ENCODE measurements at places on chromosomes 4 and X.

DNA sequence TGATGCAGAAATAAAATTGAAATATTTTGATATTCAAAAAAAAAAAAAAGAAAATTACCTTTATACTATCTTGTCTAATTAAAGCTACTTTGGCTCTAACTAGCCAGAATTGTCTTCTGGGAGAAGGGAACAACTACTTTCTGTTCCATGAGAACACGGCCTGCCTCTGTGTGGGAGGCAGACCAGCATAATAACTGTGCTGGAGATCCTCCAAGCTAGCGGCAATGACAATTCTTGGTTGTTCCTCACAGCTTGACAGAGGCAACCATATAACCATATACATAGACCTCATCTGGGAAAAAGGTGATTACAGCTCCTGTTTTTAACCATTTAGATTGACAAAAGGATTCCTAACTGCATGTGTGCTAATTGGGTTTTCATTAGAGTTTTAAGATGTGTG is 95.7 kb downstream of the RBMX2 start:
- DNase-seq: no peak

GRCh38 chrX:103817502-103817901 is 14.6 kb downstream of the RAB9B start:
- peak; percentile 2 for DNase-seq

GRCh38 chrX:56310581-56310980 is 78.4 kb downstream of the KLF8 start:
- DNase-seq: no peak

GRCh38 chr4:76197031-76197743 is 16.4 kb downstream of the SCARB2 start:
- no peak for DNase-seq

DNA sequence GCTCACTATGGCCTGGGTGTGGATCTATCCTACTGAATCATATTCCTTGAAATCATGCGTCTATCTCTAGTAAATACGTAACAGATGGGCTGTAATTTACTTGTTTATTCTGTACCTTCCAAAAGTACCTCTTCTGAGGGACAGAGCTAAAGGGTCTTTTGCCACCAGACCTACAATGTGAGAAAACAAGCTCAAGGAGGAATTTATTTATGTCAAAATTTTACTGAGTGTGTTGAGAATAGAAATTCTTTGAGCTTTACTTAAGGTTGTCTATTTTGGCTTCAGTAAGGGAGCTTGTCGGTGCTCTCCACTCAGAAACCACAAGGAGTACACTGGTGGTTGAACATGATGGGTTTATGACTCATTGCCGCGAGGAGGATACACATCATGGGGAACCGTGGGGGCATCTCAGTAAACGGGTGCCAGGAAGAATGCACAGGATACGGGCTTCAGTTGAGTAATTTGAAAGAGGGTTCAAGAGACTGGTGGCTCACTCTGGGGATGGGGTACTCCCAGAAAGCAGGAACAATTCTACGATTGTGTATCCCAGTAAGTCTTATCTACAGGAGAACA is 3.0 kb downstream of the ANK2 start:
- no peak for DNase-seq

GRCh38 chr4:40193578-40193977 is 3.3 kb upstream of the RHOH start:
- no peak for DNase-seq

DNA sequence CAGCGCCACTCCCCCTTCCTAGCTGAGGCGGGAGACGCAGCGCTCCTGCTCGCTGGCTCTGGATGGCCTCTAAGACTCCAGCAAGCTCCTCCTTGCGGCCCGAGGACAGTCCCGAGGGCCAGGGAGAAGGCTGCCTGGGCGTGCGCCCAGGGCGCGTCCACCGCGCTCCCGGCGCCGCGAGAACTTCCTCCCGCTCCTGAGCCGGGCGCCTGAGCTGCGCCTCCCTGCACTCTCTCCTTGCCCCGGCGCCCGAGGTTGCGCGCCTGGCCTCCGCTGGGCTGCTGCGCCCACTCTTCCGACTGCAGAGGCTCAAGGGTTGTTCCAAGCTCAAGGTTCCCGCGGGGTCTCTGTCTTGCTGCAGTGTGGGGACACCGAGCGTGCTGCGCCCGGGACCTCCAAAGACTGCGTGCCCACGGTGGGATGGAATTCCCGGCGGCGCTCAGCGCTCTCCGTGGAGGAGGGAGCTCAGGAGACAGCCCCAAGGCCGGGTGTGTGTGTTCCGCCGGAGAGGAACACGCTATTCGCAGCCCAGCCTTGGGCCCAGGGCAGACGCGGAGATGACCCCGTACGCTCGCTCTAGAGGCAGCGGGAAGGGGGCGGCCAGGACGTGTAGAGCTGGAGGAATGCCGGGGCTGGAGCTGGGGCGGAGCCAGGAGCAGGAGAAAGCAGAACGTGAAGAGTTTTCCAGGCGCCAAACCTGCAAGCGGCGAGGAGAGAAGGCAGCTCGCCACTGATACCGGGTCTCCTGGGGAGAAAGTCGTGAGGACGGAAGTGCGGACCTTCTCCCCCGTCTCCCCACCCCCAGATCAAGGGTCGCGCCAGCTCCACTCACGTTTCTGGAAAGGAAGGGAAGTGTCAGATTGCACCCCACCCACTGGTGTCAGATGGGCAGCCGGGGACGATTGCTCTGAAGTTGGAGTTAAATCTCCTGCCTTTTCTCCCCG is at the start of gene ARHGAP6:
TSS of gene ARHGAP6 (minus strand) at position 753 of the 944 bp plus-strand sequence. CDS start 1,092 bp downstream, outside the sequence.
- DNase-seq: no peak

GRCh38 chr4:113394730-113395530 is 345.5 kb downstream of the ANK2 start:
- peak; percentile 51 for DNase-seq

- no peak for DNase-seq
These were observed 15.5 kb downstream of the CPE start for GRCh38 chr4:165394275-165394674.

DNA sequence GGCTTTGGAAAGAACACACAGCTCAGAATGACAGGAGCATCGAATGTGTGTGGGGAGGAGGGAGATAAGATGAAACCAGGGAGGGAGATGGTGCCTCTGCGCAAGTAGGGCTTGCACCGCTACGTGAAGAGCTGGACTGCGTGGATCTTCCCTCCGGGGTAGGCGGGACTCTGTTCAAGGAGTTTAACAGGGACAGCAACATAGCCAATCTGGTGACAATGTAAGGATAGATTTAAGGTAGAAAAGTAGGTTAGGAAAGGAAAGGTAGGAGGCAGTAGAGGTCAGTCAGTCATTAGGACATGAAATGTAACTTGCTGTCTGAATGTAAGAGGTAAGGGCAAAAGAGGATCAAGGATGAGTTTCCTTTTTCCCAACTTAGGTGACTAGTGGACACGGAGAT is 152.5 kb downstream of the DCTD start:
- no peak for DNase-seq

DNA sequence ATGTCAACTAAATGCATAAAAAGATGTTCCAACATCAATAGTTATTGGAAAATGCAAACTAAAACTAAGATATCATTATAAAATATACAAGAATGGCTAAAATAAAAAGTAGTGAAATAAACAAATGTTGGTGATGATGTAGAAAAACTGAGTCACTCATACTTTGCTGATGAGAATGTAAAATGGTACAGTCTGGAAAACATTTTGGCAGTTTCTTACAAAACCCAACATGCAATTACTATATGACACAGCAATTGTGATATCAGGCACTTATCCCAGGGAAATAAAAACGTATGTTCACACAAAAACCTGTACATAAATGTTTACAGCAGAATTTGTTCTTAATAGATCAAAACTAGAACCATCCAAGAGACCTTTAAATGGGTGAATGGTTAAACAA is 182.6 kb downstream of the RTL9 start:
- DNase-seq: no peak

GRCh38 chr4:128558896-128559679 is 250.4 kb upstream of the JADE1 start:
- no peak for DNase-seq

GRCh38 chr4:38242101-38242500 is 281.9 kb downstream of the PTTG2 start:
- DNase-seq: no peak

GRCh38 chr4:55742655-55743202 is 76.9 kb upstream of the EXOC1L start:
- DNase-seq: no peak

GRCh38 chrX:103730796-103731493 is 20.2 kb downstream of the TMEM31 start:
- DNase-seq: no peak

- no peak for DNase-seq
These were observed 14.7 kb upstream of the SH3KBP1 start for GRCh38 chrX:19902110-19902509.

GRCh38 chr4:99915449-99915848 is 21.2 kb upstream of the LAMTOR3 start:
- DNase-seq: no peak

- DNase-seq: no peak
These were observed 131.5 kb downstream of the AASDH start for GRCh38 chr4:56255820-56256219.

GRCh38 chr4:1336088-1336491 is 10.9 kb upstream of the UVSSA start:
- no peak for DNase-seq

- no peak for DNase-seq
These were observed 130.3 kb downstream of the ADGRA3 start for GRCh38 chr4:22385611-22386011.

DNA sequence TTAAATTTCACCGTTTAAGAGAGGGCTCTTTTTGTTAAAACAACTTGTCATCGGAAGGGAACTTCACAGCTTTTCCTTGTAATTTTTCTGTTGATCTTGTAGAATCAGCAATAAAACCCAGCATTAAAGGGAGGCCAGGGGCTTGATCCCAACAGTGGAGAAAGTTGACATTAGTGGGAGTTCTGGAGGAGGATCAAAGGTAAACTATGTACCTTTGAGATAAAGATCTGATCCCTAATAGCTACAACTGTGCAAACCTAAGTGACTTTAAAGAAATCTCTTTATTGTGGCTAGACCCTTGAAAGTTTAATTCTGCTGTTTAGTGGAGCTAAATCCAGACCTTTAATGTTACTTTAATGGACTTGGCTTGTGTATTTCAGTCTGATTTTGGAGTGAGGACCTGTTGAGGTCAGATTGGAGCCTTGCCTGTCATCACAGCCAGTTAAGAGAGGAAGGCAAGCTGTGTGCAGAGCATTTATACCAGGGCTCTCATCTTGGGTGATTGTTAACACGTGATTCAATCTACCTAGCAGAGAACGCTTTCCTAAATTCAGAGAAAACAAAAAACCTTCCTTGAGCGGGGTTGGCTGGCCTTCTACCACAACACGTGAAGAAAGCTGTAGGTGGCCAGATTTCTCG is 1.7 kb downstream of the DOCK11 start:
- DNase-seq: no peak

DNA sequence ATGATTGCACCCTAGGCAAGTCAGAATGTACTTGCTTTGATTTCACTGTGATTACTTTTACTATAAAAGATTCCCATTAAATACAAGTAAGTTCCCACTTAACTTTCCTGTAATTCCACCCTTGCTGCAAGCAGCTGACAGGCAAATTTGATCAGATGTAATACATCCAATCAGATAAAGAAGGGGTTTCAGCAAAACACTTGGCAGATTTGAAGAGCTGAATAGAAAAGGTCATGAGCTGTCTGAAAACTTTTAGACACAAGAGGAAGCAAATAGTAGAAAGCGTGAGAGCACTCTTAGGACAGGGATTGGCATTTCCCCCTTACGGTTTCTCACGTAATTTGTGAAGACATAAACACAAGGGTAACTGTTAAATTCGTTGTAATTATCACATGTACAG is 22.8 kb downstream of the HSD17B13 start:
- no peak for DNase-seq

DNA sequence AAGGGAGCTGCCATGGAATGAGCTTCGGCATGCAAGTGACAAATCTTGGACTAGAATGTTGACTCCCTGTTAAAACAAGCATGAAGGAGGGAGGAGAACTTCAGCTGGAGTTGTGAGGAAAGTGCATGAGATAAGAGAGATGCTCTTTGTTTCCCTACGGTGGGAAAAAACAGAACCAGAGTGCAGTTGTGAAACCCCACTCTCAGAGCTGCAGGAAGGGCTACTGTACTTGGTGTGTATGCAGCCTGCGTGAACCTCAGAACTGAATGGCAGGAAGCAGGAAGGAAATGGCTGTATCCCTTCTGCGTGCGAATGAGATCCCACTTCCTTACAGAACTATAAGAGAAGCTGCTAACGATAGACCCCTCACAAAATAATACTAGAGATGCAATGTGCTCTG is 57.2 kb downstream of the EGF start:
- no peak for DNase-seq

All from activated T-cell treated with anti-CD3 and anti-CD28 coated beads for 24 hours (primary cell).